ENCODE measurements at places on chromosomes 13 and 19.

DNA sequence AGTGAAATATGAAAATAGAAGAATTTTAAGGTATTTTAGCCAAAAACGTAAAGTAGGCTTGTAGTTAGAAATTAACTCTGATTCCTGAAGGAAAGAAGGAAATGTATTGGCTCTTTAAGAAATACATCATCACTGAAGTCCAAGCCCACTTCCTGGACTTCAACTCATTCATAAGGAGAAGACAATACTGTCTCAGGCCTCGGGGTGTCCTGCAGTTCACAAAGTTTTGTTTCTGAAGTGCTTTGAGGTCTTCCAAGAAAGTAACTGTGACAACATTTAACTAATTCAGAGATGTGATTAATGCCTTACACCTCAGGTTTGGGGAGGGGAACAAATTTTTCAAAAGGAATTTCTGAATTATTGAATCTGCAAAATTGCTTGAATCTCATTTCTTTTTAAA is 65.8 kb upstream of the STARD13 start:
- no peaks in the 10 kb centered on the region for H3K27me3 ChIP-seq
- H3K4me3 ChIP-seq: no peak overlapping the region
- H3K27ac ChIP-seq: no peak overlapping the region
- no peaks in the 10 kb centered on the region for H3K36me3 ChIP-seq

DNA sequence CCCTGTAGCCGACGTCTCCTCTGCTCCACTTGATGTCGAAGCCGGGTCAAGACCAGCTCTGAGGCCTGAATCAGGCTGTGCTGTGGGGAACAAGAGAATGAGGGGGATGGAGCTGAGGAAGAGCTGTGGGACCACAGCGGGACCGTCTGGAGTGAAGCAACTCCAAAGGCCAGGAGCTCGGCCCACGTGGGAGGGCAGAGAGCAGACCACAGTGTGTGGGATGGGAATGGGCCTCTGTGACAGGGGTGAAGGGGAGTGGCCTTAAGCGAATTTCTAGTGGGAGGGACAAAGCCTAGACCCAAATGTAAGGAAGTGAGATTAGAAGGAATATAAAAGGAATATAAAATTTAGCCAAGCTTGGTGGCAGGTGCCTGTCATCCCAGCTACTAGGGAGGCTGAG is 3.8 kb upstream of the SLC8A2 start:
- H3K4me1 ChIP-seq: peaks cover 5% of the 10 kb centered on the region

DNA sequence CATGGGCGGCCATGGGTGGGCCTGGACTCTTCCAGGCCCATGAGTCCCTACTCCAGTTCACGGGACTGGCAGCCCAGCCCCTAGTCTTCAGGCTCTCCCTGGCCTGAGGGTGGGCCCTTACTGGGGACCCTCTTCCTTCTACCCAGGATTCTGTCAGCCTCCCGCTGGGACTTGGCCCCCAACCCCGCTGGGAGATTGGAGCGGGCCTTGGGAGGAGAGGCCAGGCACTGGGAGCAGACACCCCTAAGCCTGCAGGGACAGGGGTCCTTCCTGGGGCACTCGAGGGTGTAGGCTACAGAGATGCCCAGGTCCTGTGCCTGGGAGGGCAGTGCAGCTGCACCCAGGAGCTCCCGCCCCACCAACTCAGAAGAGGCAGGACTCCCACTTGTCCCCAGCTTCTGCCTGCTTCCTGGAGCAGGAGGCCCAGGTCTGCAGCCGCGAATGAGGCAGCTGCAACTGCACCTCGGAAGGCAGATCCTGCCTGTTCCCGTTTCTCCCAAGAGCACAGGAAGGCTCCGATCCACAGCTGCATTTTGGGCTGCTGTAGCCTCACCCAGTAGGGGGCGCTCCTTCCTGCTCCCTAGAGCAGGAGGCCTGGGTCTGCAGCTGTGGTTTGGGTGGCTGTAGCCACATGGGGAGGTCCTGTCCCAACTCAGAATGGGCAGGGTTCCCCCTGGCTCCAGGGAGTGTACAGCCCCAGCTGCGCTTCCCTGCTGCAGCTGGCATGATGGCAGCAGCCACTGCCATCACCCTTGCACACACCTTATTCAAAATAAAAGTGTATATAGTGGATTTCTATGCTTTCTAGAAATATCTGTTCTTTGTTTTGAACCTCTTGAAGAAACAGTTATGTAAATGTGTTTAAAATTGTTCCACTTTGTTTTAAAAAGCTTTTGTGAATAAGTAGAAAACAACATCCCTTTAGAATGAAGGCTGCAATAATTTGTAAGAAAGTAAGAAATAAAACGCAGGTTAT is 46.8 kb downstream of the TEX26 start:
- no peak overlapping the region for H3K4me3 ChIP-seq
- DNase-seq: peak; percentile 29
- H3K27ac ChIP-seq: no peak overlapping the region
- H3K36me3 ChIP-seq: no peaks in the 10 kb centered on the region
- H3K27me3 ChIP-seq: no peaks in the 10 kb centered on the region

DNA sequence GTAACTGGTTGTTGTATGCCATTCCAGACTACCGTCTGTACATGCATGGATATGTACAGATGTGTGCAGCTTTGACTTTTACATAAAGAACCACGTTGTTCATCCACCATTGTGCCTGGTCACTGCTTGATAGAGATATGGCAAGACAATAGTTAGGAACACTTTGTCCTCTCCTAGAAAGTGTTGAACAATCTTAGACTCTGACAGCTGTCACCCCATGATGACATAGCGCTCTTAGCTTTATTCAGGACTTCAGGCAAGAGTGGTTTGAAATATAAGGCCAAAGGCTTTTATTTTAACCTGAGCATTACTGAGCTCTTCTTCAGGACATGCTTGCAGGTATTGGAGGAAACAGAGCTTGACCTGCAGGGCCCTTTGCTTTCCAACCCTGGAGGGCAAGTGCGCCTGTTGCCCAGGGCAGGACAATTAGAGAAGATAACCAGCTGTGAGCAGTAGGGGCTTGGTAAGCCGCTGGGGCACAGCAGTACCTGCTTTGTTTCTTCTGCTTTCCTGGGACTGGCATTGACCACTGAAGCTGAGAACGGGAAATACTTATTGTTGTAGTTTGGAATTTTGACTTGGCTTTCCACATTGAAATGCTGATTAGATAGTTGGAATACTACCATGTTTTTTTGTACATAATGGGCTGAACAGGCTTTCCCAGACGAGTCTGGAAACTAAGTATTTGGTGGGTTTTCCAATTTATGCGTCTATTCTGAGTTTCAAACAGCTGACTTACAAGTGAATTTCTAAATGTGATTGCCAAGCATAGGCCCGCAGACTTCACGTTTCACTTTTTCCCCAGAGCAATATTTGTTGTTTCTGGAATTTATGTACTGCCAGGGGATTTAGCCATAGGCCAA is 51.1 kb downstream of the GARRE1 start:
- no peaks in the 10 kb centered on the region for H3K27me3 ChIP-seq
- H3K36me3 ChIP-seq: peaks cover 27% of the 10 kb centered on the region
- H3K4me1 ChIP-seq: peaks cover 5% of the 10 kb centered on the region
- H3K27ac ChIP-seq: no peak overlapping the region
- H3K4me3 ChIP-seq: no peak overlapping the region
- no peak for DNase-seq

- no peaks in the 10 kb centered on the region for H3K27me3 ChIP-seq
- H3K4me3 ChIP-seq: no peak overlapping the region
- peak; percentile 35 for DNase-seq
- no peaks in the 10 kb centered on the region for H3K4me1 ChIP-seq
- H3K36me3 ChIP-seq: no peaks in the 10 kb centered on the region
Measured at GRCh38 chr13:106036870-106037269, 498.6 kb downstream of the EFNB2 start.

- peaks cover 17% of the 10 kb centered on the region for H3K36me3 ChIP-seq
- no peak for DNase-seq
- no peak overlapping the region for H3K4me3 ChIP-seq
- H3K4me1 ChIP-seq: no peaks in the 10 kb centered on the region
- no peak overlapping the region for H3K27ac ChIP-seq
Measured at GRCh38 chr13:49527123-49527522, 31.4 kb downstream of the PHF11 start.

GRCh38 chr19:10085641-10086590 is at the start of gene SHFL:
TSS of gene SHFL (plus strand) at chr19:10086317. CDS start at chr19:10086428, 111 bp downstream.
- H3K27ac ChIP-seq: peak within 1 kb of the TSS; percentile 66
- peaks cover 7% of the 10 kb centered on the region for H3K4me1 ChIP-seq
- DNase-seq: peak; percentile 95
- no peaks in the 10 kb centered on the region for H3K36me3 ChIP-seq

DNA sequence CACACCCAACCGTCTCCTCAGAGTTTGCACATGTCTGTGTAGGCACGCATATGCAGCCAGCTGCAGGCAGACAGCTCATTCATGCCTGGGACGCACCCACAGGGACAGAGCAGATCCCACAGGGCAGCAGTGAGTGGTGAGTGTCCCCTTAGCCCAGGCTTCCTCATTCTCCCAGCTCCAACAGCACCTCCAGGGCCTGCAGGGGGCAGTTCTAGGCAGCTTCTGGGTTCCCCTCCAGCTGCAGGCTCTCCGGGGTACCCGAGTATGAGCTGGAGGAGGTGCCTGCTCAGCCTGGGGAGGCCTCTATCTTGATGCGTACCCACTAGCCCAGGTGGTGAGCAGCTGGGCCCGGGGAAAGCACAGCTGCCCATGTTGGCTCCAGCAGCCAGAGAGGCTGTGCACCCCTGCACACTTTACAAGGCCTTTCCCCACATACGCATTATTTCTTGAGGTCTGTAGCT is 1.3 kb upstream of the SHANK1 start:
- no peak overlapping the region for H3K27ac ChIP-seq
- no peaks in the 10 kb centered on the region for H3K27me3 ChIP-seq
- H3K4me3 ChIP-seq: no peak overlapping the region
- no peaks in the 10 kb centered on the region for H3K36me3 ChIP-seq
- H3K4me1 ChIP-seq: no peaks in the 10 kb centered on the region
